ENCODE measurements at places on chromosomes 7 and 10.
A peak's percentile ranks its signal among the peaks of the same experiment; 100 is the strongest.

- no peak for DNase-seq
Measured at GRCh38 chr7:48637382-48637781, 287.0 kb upstream of the CDC14C start.

DNA sequence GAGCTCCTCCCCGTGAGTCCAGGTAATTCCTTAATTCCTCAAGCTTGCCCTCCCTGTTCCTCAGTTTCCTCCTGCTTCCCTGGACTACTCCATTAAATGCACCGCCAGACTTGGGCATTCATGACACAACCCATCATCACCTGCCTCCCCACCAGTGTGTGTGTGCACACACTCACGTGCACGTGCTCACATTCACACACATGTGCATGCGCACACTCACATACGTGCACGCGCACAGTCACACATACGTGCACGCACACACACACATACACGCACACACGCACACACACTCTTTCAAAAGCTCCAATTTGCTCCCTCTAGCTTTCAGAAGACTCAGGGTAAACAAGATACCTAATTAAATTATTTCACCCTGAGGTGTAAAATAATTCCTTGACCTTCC is 216.7 kb downstream of the FAM107B start:
- DNase-seq: no peak

DNA sequence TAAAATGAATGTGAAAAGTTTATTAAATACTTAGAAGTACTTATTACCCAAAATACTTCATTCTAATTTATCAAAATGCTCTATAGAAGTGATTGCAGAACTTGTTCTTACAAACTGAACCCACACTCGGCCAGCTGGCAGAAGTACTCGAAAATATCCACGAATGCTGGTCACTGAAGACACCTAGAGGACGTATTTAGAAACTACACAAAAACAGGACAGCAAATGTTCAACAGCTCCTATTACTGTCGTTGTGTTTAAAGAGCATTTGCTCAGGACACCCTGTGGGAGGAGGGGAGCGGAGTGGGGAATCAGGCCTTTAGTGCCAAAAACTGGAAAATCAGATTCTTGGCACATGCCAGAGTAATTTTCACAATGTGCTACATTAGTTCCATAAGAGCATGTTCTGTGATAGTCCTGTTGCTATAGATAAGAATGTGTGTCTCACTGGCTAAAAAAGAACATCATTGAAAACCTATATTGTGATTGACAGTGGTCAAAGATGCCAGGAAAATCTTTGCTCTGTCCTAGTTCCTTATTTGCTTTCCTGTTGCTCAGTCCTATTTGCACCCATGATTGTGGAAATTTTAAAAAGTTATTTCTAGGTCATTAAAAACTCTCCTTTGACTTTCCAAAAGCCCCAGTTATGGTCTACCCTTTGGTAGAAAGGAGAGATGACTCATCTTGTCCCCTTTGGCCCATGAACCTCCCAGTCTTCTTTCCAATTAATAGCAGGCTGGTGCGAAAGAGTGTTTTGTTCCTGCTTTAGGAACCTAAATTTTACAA is 49.0 kb upstream of the NRBF2 start:
- peak; percentile 48 for DNase-seq

GRCh38 chr7:6446838-6447580 is 745 bp downstream of the DAGLB start:
- DNase-seq: peak; percentile 77

GRCh38 chr7:25349283-25350017 is 121.2 kb upstream of the NPVF start:
- DNase-seq: no peak

DNA sequence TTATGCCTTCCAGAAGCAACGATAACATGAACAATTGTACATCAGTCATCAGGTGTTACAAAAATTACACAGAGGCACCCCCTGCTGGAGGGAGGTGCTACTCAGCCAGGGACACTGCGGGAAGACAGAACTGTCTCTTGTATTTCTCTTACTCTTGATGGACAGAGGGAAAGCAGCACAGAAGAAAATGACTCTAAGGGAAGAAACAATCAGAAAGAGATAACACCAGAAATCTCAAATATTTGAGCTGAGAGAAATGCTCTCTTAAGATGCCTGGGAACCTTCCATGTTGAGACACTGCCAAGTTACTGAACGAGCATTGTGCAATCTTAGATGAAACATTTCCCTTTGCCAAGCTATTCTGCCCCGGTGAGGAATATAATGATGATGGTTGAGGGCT is 227.6 kb upstream of the NPSR1 start:
- peak; percentile 33 for DNase-seq

GRCh38 chr10:37752334-37752875 is 105.0 kb downstream of the ZNF248 start:
- DNase-seq: no peak

- no peak for DNase-seq
Measured at GRCh38 chr10:75650648-75651047, 219.2 kb downstream of the LRMDA start.

- DNase-seq: no peak
Measured at GRCh38 chr10:46060706-46061105, 14.6 kb upstream of the MSMB start.

- no peak for DNase-seq
Measured at GRCh38 chr7:50667789-50668226, 102.6 kb upstream of the DDC start.

All from kidney glomerular epithelial cell (primary cell).